ENCODE measurements at places on chromosomes 2 and 18.

DNA sequence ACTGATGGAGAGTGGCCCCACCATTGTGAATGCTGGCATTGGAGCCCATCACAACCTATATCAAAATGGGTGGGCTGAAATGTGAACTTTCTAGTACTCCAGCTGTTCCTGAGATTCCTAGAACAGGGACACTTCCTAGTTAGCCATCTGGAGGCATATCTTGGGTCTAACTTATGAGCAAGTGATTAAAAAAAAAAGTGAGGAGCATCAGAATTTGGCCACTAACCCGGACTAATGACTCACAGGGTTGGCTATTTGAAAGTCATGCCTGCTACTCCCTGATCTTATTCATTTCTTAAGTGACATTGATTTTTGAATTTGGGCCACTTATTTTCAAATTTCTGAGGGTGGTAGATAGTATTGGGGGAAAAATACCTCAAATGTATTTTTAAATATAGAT, 216.6 kb downstream of the HRH4 start:
- no peak for DNase-seq

DNA sequence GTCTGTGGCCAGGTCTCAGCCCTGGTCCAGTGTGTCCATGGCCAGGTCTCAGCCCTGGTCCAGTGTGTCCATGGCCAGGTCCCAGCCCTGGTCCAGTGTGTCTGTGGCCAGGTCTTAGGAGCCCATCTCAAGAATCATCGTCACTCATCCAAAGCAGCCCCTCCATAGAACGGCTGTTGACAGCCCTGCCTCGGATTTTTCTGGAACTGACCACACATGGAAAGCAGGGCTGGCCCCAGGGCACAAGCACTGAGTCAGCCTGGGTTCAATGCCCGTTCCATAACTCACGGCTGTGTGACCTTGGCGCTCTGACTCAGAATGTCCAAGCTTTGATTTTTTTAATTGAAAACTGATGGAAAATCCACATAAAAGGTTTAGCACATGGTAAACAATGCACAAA, 59.9 kb upstream of the SNTG2 start:
- no peak for DNase-seq

DNA sequence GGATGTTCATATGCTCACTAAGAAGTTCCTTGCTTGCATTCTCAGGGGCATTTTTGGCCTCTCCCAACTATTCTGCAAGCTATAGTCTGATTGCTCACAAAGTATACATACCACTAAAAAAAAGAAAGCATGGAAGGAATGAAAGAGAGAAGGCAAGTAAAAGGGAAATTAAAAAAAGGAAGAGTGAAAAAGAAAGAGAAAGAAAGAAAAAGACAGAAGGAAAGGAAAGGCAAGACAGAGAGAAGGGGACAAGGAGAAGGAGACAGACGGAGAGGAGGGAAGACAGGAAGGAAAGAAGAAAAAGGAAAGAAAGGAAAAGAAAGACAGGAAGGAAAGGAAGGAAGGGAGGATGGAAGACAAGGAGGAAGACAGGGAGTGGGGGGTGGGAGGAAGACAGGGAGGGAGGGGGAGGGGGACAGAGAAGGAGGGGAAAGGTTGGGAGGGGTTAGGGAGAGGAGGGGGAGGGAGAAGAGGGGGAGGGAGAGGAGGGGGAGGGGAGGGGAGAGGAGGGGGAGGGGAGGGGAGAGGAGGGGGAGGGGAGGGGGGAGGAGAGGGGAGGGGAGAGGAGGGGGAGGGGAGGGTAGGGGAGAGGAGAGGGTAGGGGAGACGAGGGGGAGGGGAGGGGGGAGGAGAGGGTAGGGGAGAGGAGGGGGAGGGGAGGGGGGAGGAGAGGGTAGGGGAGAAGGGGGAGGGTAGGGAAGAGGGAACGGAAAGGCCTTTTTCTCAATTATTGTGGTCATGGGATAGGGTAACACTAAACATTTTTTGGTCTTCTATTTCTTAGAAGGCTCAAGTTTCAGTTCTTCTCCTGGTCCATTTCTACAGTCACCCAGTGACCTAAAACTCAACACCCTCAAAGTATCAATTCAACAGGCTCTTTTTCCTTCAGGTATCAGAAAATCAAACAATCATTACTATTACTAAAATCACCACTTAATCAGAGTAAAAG, 50.7 kb downstream of the CERKL start:
- DNase-seq = no peak

- no peak for DNase-seq
These were observed 6.1 kb downstream of the FAM124B start for GRCh38 chr2:224395620-224396390.

DNA sequence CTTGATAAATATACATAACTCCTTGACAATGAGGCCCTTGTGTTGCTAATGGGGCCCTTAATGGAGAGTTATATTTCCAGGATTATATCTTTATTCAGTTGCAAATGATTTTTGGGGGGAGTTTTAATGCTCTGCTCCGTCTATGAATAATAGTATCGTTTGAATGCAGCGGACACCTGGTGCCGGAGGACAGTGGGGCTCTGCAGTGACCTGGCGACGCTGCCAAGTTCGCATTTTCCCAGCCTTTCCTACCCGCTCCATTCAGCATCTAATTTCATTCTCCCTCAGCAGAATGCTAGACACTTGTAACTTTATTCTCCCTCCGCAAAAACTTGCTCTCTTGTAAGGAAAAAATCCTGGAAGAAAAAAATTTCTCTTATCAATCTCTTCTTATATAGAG, 257.6 kb upstream of the SALL3 start:
- DNase-seq = no peak

DNA sequence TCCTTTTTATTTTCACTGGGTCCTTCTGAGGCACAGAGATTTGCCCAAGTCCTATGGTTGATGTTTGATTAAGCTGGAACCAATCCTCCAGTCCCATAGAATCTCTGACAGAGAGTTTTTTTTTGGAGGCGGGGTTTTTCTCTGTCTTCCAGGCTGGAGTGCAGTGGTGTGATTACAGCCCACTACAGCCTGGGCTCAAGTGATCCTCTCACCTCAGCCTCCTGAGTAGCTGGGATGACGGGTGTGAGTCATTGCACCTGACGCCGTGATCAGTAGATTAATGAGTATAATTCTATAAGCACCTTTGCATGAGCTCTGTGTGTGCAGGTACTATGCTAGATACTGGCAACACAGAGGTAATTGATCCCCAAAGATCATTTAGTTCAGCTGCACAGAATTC, 15.3 kb upstream of the TRPM8 start:
- DNase-seq = no peak

DNA sequence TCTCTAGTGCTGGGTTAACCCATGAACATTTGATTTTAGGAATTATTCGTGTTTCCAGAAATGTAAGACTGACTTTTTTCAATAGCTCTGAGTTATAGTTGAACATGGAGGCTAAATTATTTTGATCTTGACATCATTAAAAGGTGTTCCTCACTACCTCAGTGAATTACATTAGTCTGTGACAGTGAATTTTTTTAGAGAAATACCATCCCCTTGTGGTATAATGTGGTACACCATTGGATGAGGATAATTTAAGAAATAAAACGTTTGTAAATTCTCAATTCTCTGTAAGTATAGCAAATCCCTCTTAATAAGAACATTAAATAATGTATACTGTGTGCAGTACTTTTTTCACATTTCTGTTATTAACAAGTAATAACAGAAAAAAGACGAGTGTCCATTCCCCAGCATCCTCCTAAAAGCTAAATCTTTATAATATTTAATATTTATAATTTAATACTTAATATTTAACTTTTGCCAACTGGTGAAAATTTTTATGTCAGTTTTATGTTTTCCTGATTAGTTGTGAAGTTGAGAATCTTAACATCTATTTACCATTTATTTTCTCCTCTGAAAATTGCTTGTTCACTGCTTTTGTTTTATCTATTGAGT, 70.3 kb upstream of the CWC22 start:
- DNase-seq = no peak

GRCh38 chr18:68660354-68661183, 54.3 kb downstream of the TMX3 start:
- no peak for DNase-seq

- DNase-seq = no peak
These were observed 13.1 kb downstream of the DSG2 start for GRCh38 chr18:31511098-31511497.

GRCh38 chr2:128412181-128412871, 93.7 kb upstream of the HS6ST1 start:
- DNase-seq = no peak

GRCh38 chr2:158573739-158574138, 117.0 kb downstream of the PKP4 start:
- DNase-seq = no peak

GRCh38 chr18:51531501-51531900, 334.0 kb upstream of the MEX3C start:
- no peak for DNase-seq

GRCh38 chr2:231708773-231709635, 679 bp downstream of the PTMA start:
- no peak for DNase-seq

GRCh38 chr18:57202881-57203280, 56.0 kb downstream of the BOD1L2 start:
- DNase-seq = no peak

- DNase-seq = no peak
These were observed 2.8 kb upstream of the NRP2 start for GRCh38 chr2:205679410-205680009.

GRCh38 chr2:192585418-192585817, 390.7 kb upstream of the TMEFF2 start:
- no peak for DNase-seq

Data from stimulated activated CD8-positive, alpha-beta memory T cell treated with anti-CD3 and anti-CD28 coated beads, Interleukin-2, amount 100 ng/mL, for 1 hour (primary cell).